Right hindlimb (tissue), 1 donor: ENCODE measurements at places on chromosomes 3 and 15.
A peak's percentile ranks its signal among the peaks of the same experiment; 100 is the strongest.

DNA sequence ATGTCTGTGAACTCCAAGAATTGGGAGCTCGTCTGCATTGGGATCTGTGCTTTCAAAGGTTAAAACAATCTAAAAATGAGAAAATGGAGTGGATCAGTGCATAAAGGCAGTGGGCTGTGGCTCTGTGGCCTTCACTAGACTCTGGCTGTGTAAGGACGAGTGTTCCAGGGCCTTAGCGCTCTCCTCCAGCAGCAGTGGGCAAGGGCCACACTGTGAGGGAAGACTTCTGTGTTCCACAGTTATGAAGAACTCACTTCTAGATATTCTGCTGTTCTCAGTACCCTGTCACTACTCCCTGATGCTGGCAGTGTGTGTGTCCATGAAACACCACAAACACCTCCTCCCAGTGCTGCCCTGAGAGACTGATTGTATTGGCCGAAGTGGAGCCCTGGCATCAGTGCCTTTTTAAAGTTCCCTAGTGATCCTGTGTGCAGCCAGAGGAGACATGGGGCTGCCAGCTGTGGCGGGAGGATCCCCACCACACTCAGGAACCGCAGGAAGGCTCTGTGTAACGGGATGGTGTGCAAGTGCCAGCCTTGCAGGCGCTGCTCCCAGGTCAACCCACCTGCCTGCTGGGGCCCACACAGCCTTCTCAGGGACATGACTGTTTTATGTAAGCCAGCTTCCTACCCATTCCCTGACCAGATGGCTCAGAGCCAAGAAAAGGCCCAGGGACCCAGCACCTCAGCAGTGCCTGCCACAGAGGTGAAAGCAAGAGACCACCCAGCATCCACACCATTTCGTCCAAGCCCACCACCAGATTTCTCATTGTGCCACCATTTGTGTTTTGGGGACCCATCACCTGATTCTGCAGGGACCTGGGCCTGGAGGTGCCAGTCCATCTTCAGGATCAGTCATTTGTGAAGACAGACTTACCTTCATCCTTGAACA, 40.4 kb downstream of the ABTB1 start:
- DNase-seq, result no peak

GRCh38 chr3:100419406-100419805, 18.1 kb downstream of the LNP1 start:
- DNase-seq, result no peak

- DNase-seq, result peak; percentile 22
These were observed 87.0 kb downstream of the CD200R1L start for GRCh38 chr3:112759681-112760080.

GRCh38 chr3:96960661-96961330, 146.4 kb downstream of the EPHA6 start:
- DNase-seq, result no peak

- DNase-seq, result no peak
These were observed 33.7 kb downstream of the HGD start for GRCh38 chr3:120648290-120648689.

GRCh38 chr3:34213478-34213877, 415.0 kb downstream of the PDCD6IP start:
- DNase-seq, result no peak

DNA sequence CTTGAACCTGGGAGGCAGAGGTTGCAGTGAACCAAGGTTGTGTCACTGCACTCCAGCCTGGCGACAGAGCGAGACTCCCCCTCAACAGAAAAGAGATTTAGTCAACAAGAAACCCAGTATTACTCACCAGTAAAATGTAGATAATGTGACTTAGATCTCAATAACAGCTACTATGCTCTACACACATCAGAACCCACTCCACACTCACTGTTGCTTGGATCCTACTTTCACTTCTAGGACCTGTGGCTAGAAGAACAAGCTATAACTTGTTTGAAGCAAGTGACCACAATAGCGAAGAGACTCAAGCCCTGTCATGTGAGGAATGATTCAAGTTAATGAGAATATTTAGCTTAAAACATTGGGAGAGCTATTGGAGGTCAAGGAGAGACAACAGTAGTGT, 100.7 kb downstream of the ANXA2 start:
- no peak for DNase-seq

GRCh38 chr3:186400026-186400425, 38.0 kb upstream of the DGKG start:
- DNase-seq, result no peak

- DNase-seq, result no peak
These were observed 673.4 kb downstream of the MECOM start for GRCh38 chr3:168990134-168990533.

GRCh38 chr3:50630877-50631276, 13.9 kb downstream of the MAPKAPK3 start:
- no peak for DNase-seq

GRCh38 chr3:148641722-148642121, 56.0 kb upstream of the AGTR1 start:
- DNase-seq, result no peak

DNA sequence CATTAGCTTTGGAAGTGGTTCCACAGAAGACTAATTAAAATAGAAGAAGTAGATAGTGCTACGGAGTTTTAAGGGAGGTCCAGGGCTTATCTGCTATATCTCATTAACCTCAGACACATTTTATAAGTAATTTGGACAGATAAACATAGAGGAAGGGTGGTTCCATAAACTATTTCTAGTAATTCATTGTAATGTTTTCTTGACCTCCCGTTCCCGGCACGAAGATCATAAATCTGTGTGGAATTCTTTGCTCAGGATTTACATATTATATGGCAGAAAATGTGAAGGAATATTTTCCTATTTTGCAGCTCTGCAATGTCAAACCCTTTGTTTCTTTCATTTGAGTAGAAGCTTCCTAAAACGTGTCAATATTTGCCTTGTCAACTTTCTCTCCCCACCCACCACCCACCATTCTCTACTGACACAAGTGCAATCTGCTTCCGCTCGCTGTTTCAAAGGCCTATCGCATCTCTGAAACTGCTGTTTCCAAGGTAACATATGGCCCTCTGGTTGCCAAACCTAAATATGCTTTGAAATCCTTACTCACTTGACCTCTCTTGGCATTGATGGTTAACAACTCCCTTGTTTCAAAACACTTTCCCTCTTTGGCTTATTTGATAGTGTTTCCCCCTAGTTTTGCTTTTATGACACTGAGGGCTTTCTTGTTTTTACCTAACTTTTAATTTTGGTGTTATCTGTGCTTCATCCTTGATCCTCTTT, 21.4 kb upstream of the PLSCR5 start:
- DNase-seq, result no peak

- no peak for DNase-seq
These were observed 50.7 kb downstream of the DNAJB8 start for GRCh38 chr3:128415773-128416577.

GRCh38 chr3:156150434-156151066, 30.2 kb downstream of the KCNAB1 start:
- DNase-seq, result peak; percentile 54

DNA sequence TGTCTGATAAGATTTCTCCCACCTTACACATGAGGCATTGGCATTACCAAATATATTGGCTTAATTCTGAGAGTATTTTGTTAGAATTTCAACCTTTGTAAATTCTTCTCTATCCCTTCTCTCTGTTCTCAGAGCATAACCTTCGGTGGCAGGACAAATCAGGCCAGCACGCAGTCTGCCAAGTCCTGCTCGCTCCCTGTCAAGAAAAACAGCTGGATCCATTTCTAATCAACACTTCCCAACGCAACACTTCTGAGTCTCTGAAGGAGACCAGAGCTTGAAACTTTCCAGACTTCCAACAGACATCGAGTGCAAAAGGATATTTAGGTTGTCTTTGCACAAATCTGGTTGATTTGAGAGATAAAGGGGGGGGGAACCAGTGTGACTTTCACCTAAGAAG, 125.7 kb downstream of the SV2B start:
- DNase-seq, result no peak

- no peak for DNase-seq
These were observed 260.2 kb upstream of the NAALADL2 start for GRCh38 chr3:174598885-174599439.

GRCh38 chr3:48685293-48685602, 467 bp downstream of the NCKIPSD start:
- no peak for DNase-seq

GRCh38 chr15:87300146-87300545, 956.4 kb downstream of the NTRK3 start:
- no peak for DNase-seq

- no peak for DNase-seq
These were observed 72.8 kb downstream of the FNDC3B start for GRCh38 chr3:172112078-172112733.

- DNase-seq, result no peak
These were observed 191.6 kb upstream of the STT3B start for GRCh38 chr3:31341130-31341529.

DNA sequence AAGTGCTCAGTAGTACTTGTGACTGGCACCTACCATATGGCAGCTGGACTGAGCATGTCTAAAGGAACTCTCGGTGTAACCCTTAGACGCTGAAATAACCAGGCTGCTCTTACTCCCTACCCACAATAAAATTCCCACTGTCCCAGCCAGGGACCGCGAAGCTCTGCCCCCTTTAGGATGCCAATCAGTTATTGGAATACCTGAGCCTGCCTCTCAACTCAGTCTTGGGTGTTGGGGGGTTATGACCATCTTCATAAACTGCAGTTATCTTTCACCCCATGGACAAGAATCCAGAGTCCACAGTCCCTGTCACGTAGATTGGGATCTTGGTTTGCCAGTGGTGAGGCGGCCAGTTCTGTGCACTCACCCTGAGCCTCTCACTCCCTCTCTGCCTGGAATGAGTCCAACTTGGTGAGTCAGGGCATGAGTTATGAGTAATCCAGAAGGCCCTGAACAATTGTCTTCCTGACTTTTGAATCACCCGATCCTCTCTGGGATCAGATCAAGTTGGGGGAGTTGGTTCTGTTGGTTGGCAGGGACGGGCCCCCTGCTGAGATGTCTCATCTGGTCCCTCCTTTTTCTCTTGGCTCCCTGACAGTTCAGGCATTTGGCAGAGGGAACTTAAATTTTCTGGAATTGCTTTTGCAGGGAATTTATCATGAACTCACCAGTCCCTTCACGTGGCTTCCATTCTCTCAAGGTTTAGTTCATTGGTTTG, 120.1 kb upstream of the UBE2E1 start:
- peak; percentile 78 for DNase-seq

GRCh38 chr3:30437171-30437601, 169.2 kb upstream of the TGFBR2 start:
- DNase-seq, result peak; percentile 39

GRCh38 chr15:35174948-35175347, 89.9 kb upstream of the NANOGP8 start:
- DNase-seq, result no peak
